ENCODE measurements at places on chromosomes 16 and 17.

DNA sequence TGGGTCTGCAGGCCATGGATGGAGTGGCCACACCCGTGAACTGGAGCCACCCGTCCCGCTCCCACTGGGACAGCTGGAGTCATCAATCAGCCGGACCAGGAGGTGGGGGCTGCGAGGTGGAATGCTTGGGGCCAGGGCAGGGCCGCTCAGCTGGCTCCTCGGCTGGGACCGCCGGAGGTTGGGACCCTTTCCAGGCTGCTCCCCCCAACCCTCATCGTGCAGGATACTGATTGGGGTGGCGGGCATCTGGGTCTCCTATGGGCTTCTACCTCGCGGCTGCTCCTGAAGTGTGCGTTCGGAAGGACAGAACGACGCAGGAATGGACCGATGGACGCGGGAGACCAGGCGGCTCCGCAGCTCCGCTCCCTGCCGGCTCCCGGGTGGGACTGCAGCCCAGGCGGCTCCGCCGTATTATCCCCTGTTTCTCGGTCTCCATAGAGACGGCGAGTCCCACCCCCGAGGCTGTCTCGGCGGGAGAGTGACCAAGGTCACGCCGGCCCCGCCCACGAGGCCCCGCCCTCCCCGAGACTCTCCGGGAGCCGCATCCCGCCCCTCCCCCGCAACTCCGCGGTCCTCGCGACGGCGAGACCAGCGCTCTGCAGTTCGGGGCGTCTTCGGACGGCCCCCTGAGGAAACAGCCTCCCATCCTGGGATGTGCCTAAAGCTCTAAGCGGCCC is at the start of gene TPPP3:
Gene TPPP3, minus strand, starts transcription at position 388 of the 677 bp plus-strand sequence. CDS start 2,387 bp downstream, outside the sequence.
- DNase-seq: peak; percentile 25

- no peak for DNase-seq
Observed at GRCh38 chr16:81096715-81097208, 567 bp upstream of the GCSH start.

DNA sequence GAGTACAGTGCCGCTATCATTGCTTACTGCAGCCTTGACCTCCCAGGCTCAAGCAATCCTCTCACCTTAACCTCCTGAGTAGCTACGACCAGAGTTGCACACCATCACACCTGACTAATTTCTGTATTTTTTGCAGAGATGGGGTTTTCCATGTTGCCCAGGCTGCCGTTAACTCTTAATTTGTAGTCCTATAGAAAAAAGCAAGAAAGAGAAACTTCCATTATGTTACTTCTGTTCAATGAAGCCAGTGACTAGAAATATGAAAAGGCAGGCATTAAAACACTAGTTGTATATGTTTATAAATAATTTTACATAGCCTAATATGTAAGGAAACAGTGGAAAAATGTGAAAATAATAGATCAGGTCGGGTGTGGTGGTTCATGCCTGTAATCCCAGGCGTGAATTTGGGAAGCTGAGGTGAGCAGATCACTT is 9.7 kb downstream of the RAD51C start:
- no peak for DNase-seq

DNA sequence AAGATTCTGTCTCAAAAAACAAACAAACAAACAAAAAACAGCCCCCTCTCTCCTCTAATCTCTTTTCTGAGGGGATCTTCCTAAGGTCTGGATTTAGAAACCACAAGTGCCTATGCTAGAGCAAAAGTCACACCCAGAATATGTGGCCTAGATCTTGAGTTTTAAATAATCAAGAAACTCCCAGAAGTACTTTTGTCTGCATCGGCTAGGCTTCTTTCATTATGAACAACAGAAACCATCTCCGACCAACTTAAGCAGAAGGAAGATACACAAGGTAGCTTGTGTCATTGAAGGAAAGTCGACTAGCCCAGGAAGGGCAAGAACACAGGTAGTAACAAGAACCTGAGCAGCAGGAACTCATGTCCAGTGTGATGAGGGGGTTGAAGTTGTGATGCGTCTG is 73.9 kb upstream of the KIFC3 start:
- DNase-seq: no peak
